ENCODE measurements at places on chromosomes 1 and 21.

GRCh38 chr1:206685334-206685768 is 646 bp downstream of the MAPKAPK2 start:
- peak; percentile 25 for DNase-seq

- no peak for DNase-seq
These were observed 12.6 kb upstream of the RSPO1 start for GRCh38 chr1:37647281-37647680.

DNA sequence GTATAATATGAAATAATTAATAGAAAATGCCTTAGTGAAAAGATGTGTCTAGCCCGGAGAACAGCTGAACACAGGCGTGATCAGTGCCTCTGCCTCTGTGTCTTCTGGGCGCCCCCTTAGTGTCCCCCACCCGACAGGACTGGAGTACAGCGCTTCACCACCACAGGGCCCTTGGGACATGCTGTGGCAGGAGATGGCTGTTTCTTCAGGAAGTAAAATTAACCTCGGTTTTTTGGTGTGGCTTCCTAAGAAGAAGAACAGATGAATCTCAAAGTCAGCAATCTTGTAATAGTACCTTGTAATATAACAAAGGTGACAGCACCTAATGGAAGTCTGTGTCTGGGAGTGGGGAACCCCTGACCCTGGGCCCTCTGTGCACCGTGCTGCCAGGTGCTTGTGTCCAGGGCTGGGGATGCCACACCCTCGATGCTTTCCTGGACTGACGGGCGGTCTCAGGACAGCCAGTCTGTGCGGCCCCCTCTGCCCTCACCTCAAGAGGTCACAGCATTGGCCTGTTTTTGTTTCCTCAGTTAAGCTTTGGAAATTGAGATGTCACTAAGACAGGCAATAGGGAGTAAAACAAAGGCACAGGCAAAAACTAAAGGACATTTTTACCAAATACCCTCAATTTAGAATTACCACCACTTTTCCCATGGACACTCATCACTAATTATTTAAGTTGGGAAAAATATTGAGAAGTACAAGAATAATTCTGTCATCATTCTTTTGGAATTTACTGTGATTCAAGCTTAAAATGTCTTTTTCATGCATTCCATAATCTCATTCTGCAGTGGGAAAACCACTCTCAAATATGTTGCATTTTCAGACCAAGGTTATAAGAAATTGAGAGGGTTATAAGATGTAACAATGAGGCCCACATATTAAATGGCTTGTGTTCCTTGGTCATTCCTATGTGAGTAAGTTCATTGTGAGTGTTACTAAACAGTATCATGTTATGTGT is 79.3 kb downstream of the ADARB1 start:
- peak; percentile 63 for DNase-seq

DNA sequence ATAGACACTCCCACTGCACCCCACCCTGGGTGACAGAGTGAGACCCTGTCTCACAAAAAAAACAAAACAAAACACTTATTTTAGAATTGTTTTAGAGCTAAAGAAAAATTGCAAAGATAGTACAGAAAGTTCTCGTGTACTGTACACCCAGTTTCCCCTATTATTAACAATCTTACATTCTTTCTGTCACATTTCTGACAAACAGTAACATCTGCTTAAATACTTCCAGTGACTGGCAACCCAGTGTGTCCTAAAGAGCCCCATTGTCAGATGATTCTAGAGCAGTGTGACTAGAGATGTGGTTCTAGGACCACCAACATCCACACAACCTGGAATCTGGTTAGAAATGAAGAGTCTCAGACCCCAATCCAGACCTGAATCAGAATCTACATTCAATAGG is 90.5 kb downstream of the LEPR start:
- DNase-seq = no peak

DNA sequence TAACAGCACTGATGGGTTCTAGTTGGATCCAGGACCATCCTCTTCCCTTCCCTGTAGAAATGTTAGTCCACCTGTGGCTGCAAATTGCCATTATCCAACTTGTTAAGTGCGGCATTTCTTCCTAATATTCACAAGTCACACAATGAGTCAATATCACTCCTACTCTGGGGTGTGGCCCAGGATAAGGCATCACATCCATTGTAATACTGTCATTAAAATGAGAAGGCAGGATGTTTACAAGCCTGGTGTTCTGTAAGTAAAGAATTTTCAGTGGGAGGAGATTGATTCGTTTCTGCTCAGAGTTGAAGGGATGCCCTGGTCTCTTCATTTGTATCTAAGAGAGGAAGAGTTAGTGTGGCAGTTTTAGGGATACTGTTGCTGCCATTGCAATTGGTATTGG is 18.1 kb upstream of the ARHGAP29 start:
- no peak for DNase-seq

GRCh38 chr1:185696422-185697150 is 37.6 kb upstream of the HMCN1 start:
- DNase-seq = no peak

- no peak for DNase-seq
These were observed 2.3 kb downstream of the CHD5 start for GRCh38 chr1:6177681-6178380.

DNA sequence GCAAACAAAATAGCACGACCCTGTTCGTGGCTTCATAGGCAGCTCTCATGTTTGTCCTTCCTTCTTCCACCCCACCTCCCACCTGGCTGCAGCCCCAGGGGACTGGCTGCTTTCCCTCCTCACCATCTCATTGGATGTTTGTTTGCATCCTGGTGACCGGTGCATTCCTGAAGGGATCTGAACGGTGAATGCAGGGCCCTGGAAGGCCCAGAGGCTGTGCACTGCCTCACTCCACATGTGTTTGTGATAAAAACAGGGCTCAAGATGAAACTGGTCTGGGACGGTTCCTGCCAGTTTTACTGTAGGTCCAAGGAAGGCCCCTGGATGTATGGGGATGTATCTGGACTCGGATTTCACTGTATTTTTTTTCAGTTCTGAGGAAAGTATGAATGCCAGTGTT is 42.8 kb downstream of the CNN3 start:
- no peak for DNase-seq

GRCh38 chr21:45487891-45488600 is 54.2 kb downstream of the SLC19A1 start:
- DNase-seq = no peak

GRCh38 chr1:218616681-218617080 is 271.5 kb downstream of the TGFB2 start:
- DNase-seq = no peak

- DNase-seq = no peak
These were observed 602.8 kb downstream of the BRINP3 start for GRCh38 chr1:189874715-189875435.

- peak; percentile 30 for DNase-seq
These were observed 3.8 kb downstream of the MAP7D1 start for GRCh38 chr1:36159614-36160387.

DNA sequence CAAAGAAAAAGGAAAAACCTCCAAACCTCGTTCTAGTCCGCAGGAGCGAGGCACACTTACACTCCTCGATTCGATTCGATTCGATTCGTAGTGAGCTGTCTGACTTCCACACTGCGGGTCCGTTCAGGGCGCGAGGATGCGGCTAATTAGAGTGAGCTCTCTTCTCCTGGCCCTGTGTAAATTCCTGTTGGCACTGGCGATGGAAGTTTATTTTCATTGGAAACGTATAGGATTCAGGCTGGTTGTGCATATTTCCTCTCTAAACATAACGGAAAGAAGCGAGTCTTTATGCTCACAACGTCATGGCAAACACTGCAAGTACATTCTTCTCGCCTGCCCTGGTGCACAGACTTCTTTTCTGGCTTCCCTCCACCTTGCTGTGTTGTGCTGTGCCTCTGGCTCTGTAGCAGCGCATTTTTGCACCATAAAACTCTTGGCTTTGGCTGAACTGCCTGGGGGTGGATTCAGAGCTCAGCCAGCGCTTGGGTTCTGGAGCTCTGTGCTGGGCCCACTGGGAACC is 2.7 kb downstream of the HUNK start:
- DNase-seq = no peak

All from T-helper 2 cell (primary cell).